NCI-H2081 (cell line): ENCODE measurements at places on chromosomes 4 and X.

GRCh38 chr4:12924253-12924652 lies 559.9 kb downstream of the RAB28 start:
- DNase-seq, result no peak

DNA sequence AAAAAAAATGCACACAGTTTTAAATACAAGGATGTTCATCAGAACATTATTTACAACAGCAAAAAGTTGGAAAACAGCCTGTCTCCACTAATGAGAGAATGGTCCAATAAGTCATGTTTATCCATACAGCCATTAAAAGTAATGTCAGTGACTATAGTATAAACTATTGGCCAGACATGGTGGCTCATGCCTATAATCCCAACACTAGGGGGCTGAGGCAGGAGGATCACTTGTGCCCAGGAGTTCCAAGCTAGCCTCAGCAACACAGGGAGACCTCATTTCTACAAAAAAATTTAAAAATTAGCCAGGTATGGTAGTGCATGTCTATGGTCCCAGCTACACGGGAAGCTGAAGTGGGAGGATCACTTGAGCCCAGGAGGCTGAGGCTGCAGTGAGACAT lies 48.1 kb upstream of the IL13RA1 start:
- no peak for DNase-seq

- no peak for DNase-seq
These were observed 5.2 kb downstream of the TFE3 start for GRCh38 chrX:49037883-49038475.

- no peak for DNase-seq
These were observed 25.6 kb upstream of the TEX13C start for GRCh38 chrX:125293850-125294780.

DNA sequence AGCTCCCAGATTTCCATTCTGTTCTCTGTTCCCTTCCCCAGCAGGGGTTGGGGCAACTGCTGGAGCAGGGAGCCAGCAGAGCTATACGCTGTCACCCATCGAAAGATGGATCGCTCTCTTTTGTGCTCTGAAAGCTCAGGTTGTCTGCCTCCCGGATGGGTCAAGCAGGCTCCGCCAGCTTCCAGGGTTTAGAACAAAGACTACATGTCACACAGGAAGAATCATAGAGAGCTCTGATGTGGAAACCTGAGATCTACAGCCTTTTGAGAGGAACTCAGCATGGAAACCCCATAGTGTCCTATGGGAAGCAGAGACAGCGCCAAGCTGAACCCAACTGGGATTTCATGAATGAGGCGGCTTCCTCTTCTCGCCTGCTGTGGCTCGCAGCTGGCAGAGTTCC lies 205.4 kb downstream of the HS3ST1 start:
- peak; percentile 88 for DNase-seq
